ENCODE measurements at places on chromosomes 5 and 9.

GRCh38 chr9:129630967-129631673 is 5.2 kb downstream of the NTMT1 start:
- DNase-seq: no peak

- no peak for DNase-seq
Observed at GRCh38 chr9:77158772-77159513, 18.4 kb upstream of the VPS13A start.

GRCh38 chr5:9838916-9839315 is 208.8 kb upstream of the TAS2R1 start:
- DNase-seq: no peak

GRCh38 chr5:32687499-32687831 is 23.7 kb upstream of the NPR3 start:
- DNase-seq: no peak

GRCh38 chr5:42876375-42876844 is 64.7 kb upstream of the SELENOP start:
- no peak for DNase-seq

GRCh38 chr5:21823588-21823987 is 1029.6 kb downstream of the CDH12 start:
- DNase-seq: no peak

GRCh38 chr9:115694014-115694413 is 459.6 kb upstream of the PAPPA start:
- DNase-seq: no peak

GRCh38 chr9:126876531-126876930 is 16.1 kb downstream of the ZBTB34 start:
- DNase-seq: no peak

DNA sequence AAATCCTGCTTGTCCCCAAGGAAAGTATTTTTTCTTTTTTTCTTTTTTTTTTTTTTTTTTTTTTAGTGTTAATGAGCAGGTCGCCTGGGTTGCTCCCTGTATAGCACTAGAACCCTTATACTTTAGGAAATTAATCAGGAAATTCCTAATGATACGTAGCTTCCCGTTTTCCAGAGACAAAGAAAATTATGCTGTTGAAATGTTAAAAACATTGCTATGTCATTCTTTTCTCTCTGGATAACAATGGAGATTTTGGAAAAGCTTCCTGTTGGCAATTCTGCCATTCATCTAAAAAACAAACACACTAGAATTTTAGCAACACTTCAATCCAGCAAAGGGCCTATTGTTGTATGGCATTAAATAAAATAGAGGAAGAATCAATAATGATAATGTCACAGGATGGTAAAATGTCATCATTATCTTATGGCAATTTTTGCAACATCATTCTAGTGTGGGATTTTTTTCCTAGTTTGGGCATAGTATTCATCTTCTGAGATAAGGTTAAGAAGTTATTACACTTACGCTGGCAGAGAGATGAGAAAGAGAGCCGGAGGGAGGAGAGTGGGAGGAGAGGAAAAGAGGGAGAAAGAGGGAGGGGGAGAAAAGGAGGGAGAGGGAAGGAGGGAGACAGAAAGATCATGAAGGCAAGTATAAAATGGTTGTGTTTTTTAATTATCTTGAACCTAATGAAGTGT is 315.8 kb upstream of the PDE4D start:
- DNase-seq: no peak

GRCh38 chr5:148374690-148375360 is 8.9 kb upstream of the FBXO38 start:
- no peak for DNase-seq

- no peak for DNase-seq
Observed at GRCh38 chr5:92041206-92041605, 658.1 kb upstream of the ARRDC3 start.

DNA sequence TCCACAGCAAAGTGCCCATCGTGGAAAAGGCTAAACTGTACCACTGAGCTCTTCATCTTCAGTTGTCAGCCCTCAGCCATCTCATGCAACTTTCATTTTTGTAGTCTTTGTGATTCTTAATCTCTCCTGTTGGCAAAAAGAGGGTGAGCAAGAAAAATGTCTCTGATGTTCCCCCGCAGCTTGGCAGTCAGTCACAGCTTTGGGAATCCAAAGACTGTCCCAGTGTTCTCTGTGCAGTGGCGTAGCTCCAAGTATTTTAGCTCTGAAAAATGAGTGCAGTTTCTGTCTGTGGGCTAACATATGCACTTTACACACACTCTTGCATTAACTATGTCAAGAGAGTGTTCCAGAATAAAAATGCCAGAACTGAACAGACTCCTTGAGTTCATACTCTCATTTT is 372.2 kb downstream of the TMEM232 start:
- DNase-seq: no peak

DNA sequence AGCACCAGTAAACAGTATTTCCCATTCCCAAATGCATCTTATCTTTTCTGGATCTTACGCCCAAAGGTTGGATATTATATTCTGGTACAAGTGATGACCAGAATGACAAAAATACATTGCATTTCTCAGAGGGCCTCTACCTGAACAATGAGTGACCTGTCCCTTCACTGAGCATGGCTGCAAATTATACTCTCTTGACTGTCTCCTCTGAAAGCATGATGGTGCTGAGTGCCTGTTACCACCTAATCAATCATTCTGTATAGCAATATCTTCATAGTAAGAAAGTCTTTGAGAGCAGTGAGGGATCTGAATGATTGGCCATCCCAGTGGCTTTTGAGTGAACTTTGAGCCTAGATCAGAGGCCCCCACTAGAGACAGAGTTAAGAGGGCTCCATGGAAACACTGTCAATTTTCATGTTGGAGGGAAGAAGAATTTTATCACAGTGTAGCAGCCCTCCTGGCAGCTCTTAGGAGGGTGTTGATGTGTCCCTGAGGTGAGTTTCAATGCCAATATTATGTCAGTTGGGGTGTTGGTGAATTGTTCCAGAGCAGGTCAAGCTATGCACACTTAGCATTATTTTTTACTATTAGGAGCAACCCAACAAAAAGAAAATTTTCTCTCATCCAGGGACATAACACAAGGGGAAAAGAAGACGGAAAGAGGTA is 171.7 kb downstream of the MARCHF11 start:
- DNase-seq: no peak

All from sciatic nerve (tissue), 2 donors.